Fibroblast of skin of right quadriceps (primary cell): ENCODE measurements at places on chromosomes 11 and 22.
A peak's percentile ranks its signal among the peaks of the same experiment; 100 is the strongest.

- peak; percentile 78 for DNase-seq
Measured at GRCh38 chr11:82858556-82859091, 41.6 kb downstream of the PRCP start.

DNA sequence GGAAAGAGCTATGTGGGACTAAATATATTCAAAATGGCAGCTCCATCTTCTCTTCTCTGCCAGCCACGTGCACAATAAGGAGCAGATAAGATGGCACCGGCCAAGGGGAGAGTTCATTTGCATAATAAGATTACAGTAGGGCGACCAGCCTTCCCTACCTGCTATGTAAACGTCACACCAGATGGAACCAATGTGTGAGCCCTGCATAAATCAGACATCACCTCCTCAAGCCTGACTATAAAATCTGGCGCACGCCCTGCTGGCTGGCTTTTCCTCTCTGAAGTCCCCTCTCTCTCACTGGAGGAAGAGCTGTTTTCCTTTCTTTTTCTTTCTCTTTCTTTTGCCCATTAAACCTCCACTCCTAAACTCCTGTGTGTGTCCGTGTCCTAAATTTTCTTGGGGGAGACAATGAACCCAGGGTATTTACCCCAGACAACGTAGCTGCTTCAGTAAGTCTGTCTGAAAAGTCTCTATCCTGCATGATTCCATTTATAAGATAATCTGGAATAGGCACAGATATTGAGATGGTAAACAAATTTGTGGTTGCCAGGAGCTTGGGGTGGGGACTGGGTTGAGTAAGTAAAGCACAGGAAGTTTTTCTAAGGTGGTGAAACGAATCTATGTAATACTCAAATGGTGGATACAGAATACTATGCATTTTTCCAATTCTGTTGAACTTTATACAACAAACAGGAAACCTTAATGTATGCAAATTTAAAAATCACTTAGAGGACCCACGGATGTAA, 670.0 kb upstream of the KIRREL3 start:
- no peak for DNase-seq

DNA sequence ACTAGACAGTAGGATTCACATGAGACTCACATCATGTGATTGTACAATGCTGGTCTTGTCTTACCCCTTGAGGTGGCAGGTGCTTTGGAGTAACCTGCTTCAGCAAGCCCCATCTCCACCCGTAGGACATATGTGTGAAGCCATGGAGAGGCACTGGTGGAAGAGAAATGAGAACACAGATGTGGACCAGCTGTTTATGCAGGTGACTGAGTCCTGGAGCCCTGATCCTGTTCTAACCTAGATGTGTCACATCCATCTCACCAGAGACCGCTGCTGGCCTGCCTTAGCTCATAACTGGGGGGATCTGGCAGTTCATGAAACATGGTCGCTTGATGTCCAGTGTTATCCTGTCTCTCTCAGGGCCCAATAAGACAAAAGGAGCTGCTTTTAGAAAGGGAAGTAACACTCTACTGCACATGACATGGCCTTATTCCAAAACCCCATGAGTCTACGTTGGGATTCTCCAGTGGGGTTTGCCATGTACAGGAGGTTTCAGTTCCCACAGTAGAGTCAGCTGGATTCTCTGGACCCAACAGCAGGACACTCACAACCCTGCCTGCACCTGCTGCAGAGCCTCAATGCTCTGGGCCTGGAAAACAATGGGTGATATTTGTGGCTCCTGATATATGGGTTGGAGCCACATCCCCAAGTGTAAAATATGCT, 62.0 kb downstream of the GGTLC2 start:
- DNase-seq, result no peak

GRCh38 chr22:47452184-47452583, 689.7 kb downstream of the TBC1D22A start:
- DNase-seq, result no peak

DNA sequence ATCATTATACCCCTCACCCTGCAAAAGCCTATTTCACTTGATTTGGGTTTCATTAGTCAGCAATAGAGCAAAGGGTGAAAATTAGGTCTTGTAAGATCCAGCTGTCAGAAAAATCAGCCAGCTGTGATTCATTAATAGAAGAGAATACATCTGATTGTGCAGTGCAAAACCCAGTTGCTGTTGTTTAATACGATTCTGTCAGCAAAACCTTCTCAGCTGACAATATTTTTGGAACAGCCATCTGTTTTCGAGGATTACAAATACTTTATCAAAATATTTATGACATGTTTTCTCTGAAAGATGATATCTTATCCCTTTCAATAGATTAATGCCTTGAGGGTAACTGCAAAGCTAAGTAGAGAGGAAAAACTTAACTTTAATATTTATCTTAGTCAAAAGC, 1354.0 kb upstream of the RAG2 start:
- no peak for DNase-seq

- DNase-seq, result no peak
Measured at GRCh38 chr11:134598368-134598767, 186.3 kb upstream of the B3GAT1 start.

DNA sequence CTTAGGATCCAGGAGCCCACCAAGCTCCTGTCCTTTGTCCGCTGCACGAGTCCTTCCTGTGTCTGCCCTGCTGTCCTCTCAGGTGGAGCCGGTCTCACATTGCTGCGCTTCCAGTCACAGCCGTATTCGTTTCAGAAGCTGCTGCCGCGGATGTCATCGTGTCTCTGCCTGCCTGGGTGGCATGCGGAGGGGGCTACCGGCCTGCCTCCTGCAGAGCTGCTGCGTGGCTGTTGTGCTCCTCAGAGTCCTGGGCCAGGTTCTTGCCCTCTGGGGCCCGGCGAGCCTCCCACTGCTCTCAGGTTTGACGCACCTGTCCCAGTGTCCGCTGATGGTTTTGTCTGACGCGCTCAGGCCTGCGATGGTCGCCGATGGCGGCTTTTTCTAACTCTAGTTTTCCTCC, 254.2 kb downstream of the TBC1D22A start:
- DNase-seq, result no peak

GRCh38 chr11:1039481-1040427, 3.2 kb upstream of the MUC6 start:
- no peak for DNase-seq

DNA sequence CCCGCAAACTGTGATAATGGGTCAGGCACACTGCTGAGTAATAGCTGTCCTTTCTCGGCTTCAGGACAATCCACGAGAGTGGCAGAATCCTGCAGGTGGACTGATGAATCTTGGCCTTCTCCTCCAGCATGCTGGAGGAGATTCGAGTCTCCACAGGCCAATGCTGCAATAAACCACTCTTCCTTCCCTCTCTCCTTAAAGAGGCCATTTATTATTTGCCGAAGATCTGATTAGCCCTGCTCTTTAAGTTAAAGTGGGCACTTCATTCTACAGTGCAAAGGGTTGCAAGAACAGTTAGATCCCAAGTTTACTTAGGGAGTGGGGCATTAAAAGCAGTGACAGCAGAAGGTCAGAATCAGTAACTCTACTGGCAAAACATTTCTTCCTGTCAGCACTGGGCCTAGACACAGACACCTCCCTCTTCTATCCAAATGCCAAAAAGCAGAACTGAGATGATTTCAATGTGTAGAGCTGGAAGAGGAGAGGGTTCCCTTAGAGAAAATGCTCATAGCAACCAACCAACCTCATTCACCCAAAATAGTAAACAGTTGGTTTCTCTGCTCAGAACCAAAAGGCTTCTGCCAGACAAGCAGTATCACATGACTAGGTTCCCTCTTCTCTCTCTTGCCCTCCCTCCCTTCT, 121.7 kb downstream of the SGSM3 start:
- no peak for DNase-seq

- no peak for DNase-seq
Measured at GRCh38 chr11:66371627-66372415, at the start of gene SLC29A2. Gene SLC29A2 (minus strand): TSS chr11:66371760. CDS start chr11:66371591, 169 bp downstream.

DNA sequence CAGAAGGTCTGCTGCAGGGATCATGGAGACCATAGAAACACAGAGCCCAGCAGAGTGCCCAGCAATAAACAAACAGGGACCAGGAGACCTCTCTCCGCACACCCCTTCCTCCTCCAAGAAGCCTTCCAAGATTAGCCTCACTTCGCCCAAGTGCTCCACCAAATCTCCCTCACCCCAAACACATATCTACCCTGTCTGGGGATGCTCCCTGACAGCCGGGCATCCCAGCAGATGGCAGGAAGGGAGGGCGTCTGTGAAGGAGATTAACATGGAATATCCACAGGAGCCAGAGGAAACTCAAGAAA, 26.5 kb downstream of the ARAP1 start:
- DNase-seq, result no peak

DNA sequence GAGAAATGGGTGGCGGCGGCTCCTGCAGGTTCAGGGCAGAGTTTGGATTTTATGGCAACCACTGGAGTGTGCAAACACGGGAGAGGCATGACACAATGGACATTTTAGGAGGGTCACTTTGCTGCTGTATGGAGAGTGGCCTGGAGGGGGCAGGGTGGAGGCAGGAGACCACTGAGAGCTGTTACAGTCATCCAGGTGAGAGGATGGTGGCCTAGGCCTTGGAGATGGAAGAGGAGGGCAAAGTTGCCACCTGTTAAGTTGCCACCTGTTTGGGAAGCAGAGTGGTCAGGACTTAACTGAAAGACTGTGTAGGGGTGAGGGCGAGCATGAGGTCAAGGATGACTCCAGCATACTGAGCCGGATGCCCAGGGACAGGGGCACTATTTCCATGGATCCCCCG, 2.3 kb upstream of the RAD9A start:
- no peak for DNase-seq

DNA sequence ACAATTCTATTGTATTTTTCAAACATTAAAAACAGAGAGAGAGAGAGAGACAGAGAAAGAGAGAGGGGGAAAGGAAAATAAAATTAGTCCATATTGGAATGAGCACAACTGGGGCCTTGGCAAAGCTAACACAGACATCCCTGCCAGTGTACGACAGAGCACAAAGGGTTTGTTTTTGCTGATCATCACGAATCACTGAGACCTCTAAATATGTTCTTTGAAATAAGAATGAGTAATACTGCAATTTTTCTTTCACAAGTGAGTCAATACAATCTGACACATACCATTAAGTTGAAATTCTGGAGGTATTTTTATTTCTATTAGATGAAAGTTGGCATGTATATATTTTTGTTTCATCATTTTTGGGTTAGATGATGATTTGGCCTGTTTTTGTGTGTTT, 27.0 kb upstream of the LRRC4C start:
- DNase-seq, result peak; percentile 55

GRCh38 chr11:72091292-72091691, 10.6 kb downstream of the LRRC51 start:
- DNase-seq, result peak; percentile 62

DNA sequence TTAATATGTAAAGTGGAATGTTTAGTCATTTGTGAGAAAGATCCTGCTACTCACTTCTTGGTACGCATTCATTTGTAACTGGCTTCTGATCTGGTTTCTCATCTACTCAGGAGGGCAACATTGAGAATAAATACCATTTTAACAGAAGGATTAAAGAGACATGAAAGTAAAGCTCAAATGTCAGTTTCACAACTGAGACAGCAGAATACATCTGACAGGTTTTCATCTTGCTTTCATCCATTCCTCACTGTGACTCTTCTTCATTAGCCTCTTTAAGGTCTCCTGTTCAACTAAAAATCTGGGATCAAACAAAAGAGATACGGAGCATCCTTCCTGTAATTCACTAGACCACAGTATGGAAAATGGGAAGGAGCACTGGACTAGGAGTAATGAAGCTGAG, 31.4 kb upstream of the CCDC89 start:
- DNase-seq, result no peak

DNA sequence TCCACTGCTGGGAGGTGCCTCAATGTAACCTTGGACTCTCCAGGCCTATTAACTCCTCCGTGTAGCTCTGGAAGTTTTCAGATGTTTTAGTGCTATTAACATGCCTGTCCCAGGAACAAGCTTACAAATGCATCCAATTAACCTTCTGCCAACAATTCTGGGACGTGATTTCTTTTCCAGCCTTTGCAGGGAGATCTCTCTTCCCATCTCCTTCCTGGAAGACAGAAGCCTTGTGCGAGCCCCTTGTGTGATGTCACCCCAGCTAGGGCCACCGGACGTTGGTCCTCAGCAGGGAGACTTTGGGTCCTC, 47.7 kb upstream of the SYT7 start:
- no peak for DNase-seq

- no peak for DNase-seq
Measured at GRCh38 chr11:134242376-134242775, 10.8 kb downstream of the THYN1 start.

GRCh38 chr11:122714004-122714403, 58.5 kb downstream of the UBASH3B start:
- no peak for DNase-seq

DNA sequence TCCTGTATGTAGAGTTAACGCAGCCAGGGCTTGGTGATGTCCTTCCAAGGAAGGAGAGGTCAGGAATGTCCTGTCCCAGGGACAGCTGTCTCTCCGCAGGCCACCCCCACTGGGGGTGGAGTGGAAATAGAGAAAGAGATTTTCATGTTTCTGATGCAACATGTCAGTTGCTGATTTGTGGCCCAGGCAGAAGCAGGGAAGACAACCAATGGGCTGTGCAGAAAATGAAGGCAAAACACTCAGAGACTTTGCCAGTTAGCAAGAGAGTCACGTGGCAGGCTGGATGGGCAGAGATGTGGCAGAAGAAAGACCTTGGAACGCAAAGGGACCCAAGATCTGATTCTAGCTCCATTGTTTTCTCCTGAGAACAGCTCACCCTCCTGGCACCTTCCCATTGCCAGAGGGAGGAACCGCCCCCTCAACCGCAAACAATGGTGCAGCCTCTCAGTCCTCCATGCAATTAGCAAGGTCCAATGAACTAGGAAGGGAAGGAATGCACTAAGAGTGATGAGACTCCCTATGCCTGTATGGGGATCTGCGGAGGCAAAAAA, 71.0 kb downstream of the SYN3 start:
- peak; percentile 34 for DNase-seq

GRCh38 chr11:2917842-2918490, 11.3 kb downstream of the PHLDA2 start:
- DNase-seq, result no peak

DNA sequence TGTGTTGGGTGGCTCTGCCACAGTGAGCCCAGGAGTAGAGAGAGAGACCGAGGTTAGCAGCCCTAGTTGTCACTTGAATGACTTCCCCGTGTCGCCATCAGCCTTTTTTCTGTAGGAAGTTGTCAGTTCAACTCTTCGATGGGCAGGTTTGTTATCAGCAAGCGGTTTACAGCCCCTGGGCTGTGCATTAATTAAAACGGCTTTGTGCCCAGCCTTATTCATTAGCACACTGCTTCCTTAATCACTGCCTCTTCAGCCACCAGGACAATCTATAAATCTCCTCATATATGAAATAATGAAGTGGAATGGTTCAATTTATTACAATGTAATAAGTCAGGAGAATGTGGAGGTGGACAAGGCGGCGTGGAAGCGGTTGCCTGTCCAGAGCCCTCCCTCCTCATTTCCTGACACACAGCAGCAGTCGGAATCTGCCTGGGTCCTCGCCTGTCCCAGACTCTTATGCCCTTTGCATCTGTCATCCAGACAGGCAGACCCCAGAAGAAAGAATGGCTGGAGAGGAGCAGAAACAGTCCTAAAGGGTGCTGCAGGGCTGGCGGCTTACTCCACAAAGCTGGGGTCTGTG, 122.4 kb upstream of the OPCML start:
- no peak for DNase-seq
